ENCODE measurements at places on chromosomes 12 and 14.

DNA sequence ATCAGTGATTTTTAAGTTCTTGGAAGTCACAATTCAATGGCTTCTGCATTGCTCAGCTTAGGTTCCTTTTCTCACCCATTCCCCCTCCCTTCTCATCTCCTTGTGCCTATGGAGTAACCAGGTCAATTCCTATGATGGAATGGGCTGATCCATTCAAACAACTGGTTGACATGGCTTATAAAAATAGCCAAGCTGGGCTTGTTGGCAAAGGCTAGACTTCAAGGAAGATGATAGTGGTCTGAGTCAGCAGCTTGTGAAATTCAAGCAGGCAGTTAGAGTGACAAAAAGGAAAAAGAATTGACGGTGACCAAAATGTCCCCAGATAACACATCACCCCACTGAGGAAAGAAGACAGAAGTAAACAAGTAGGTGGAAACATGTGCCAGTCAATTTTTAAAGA, 119.9 kb upstream of the PCED1B start:
- DNase-seq: no peak

DNA sequence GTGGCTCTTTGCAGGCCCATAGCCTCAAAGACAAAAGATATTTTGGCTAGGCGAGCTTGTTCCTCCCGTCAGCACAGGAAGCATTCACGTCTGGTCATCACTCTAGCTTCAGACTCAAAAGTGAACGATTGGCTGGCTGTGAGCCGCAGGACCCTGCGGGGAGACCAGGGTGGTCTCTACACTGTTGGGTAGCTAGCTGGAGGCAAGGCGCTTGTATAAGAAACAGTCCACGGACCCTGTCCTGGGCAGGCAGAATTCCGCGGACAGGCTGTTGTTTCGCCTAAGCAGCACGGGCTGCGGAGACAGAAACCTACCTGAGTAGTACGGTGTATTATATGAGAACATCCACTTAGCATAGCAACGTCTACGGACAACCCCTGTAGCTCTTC, 29.6 kb downstream of the WBP11 start:
- DNase-seq: no peak

GRCh38 chr14:24145690-24146452, 539 bp downstream of the PSME2 start:
- DNase-seq: no peak

GRCh38 chr12:122544537-122544936, 17.5 kb downstream of the KNTC1 start:
- DNase-seq: no peak

DNA sequence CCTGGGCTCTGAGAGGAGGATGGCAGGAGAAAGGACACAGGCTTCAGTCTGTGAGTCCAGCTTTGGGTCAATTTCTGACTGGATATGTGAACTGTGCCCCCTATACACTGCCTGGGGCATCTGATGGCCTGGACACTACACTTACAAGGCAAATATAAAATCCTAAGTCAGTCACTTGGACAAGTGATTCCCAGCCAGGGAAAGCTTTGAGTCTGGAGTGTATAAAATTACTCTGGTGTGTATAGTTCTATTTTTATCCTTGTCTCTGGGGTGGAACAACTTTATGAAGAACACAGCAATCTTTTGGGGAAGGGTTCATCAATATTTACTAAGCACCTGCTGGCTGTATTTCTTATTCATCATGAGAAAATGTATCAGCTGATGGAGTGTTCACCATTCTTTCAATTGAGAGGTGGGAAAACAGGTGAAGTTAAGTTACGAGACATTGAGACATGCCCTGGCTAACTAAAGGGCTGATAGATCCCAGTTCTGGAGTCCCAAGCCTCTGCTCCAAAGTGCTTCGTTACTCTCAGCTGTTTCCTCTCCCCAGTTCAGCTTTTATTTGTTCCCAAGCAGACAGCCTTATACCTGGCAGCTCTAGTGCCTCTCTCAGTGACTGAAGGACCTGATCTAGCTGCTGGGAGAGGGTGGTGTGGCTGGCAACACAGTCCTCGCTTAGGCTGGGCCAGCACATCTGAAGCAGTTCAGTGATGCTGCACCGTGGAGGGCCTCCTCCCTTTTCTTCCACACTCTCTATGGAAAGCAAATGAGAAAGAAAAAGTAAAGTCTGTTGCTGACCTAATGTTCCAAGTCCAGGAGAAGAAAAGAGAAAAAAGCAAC, 30.9 kb downstream of the ZFYVE26 start:
- DNase-seq: no peak

DNA sequence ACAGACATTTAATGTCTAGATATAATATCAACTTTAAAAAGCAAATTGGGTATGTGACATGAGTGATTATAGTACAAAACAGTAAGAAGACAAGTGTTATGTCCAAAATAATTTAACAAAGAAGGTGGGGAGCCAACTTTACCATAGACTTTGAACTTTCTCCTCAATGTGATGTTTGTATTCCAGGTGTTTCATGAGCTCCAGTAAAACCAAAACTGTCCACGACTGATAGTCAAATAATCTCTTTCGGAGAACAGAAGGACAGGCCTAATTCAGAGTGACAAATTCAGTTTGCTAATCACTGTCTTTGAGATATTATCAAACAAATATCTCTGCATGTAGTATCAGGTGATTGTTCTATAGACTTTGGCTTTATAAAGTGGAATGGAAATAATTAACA, 1112.6 kb downstream of the SLC6A15 start:
- DNase-seq: no peak

DNA sequence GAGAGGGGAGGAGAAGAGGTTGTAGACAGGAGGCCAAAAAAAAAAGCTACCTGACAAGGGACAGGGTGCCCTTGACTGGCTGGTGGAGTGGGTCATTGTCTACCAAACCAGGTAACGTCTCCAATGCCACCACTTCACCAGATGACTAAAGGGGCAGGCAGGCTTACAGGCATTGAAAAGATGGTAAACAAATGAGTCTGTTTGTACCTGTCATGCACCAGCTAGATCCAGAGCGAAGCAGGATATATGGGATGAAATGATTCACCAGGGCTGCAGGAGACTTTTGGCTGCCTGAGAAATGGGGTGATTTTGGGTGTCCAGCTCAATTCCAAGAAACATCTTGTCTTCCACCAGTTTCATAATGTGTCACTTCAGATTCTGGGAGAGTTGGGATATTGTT, 4.0 kb downstream of the C12orf54 start:
- DNase-seq: no peak

GRCh38 chr12:7207866-7208625, 18.6 kb downstream of the PEX5 start:
- no peak for DNase-seq

DNA sequence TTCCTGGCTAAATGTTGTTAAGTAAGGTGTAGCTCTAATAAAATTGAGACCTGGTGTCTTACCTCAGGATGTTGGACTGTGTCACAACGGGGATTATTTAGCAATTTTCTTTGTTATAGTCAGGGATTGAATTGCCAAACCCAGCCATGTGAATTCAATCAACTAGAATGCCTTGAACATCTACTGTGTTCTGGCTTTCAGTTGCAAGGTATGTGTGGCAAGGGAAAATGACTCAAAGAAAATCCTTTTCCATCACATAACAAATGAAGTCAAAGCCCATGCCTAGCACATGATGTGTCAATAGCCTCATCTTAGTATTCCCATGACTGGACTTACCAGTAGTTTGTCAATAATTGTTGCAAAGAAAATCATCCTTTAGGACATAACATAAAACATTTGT, 519.8 kb upstream of the FLRT2 start:
- DNase-seq: no peak

GRCh38 chr12:121582583-121583333, 1.9 kb upstream of the KDM2B start:
- no peak for DNase-seq

All from activated CD4-positive, alpha-beta T cell treated with anti-CD3 and anti-CD28 coated beads, Interleukin-2, amount 50 U/mL, for 4 hours (primary cell).